ENCODE measurements at places on chromosomes 2 and 18. TPM values are rescaled to one million over a fixed set of nuclear protein-coding genes. Genes with fewer than 3 reads are reported as not detected.

- DNase-seq: no peak
Measured at GRCh38 chr2:24049485-24050021, at the start of gene FKBP1B. FKBP1B (plus strand) TSS chr2:24049741; CDS start chr2:24049850, 109 bp downstream.

GRCh38 chr18:37270038-37270665 lies 295.4 kb downstream of the CELF4 start:
- no peak for DNase-seq

GRCh38 chr2:40877734-40878288 lies 425.9 kb upstream of the SLC8A1 start:
- DNase-seq: no peak

DNA sequence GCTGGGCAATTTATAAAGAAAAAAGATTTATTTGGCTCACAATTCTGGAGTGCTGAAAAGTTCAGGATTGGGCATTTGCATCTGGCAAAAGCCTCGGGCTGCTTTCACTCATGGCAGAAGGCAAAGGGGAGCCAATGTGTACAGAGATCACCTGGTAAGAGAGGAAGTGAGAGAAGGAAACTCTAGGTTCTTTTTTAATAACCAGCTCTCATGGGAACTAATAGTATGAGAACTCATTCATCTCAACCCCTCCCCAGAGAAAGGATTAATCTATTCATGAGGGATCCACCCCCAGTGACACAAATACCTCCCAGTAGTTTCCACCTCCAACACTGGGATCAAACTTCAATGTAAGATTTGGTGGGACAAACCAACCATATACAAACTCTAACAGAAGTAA lies 129.0 kb downstream of the EVA1A start:
- no peak for DNase-seq

The CYS1 gene
- 1.1 TPM for total RNA-seq

DNA sequence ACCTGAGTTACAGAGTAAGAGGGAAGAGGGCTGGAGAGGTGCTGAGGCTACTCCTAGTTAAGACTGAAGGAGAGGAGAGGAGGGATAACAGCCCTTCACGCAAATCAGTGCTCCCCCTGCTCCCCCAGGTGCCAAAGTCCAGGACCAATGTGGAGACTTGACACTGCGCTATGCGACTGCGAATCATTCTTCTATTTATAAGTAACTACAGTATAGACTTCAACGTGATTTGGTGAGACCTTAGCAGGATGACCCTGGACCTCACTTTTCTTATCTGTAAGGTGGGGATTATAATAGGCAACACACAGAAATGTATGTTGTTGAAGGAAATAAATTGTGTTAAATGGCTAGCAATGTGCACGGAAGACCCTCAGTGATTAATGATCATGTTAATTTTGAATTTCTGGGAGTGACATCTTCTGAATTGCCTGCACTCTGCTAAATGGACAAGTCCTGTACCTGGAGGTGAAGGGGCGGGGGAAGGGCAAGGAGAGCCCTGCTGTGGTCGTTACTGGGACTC lies 11.0 kb downstream of the EN1 start:
- DNase-seq: no peak

The TFCP2L1 gene
- not detected for total RNA-seq

Measured in glomerular endothelial cell (primary cell).